ENCODE measurements at places on chromosomes 16 and 17.

DNA sequence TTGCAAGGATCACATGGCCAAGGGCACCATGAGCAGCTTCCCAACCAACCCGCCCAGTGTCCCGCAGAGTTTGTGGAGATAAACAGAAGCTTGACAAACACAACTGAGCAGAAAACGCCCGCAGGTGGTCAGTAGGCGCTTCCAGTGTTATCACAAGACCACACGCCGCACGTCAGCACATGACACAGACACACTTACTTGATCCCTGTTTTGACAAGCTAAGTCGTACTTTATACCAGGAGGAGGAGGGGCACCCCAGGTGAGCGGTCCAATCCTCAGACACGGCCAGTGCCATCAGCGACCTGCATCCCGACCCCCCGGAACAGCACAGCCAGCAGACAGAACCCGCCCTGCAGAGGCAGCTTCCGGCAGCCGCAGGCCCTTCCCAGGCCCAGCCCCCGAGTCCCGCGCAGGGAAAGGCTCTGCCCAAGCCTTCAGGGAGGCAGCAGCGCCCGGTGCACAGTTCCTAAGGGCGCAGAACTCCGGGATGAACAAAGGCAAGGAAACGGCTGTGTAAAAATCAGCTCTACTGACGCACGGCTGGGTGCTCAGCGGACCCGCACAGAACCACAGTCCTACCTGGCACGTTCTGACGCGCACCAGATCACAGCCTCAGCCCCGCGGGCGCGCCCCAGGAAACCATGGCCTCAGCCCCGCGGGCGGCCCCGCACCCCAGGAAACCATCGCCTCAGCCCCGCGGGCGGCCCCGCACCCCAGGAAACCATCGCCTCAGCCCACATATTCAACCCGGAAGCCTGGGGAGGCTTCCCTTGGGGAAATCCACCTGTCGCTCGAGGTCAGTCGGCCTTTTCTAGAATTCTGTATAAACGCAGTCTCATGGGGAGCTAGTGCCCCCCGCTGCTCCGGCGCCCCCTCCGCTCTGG, 27.8 kb downstream of the AXIN1 start:
- DNase-seq: no peak

DNA sequence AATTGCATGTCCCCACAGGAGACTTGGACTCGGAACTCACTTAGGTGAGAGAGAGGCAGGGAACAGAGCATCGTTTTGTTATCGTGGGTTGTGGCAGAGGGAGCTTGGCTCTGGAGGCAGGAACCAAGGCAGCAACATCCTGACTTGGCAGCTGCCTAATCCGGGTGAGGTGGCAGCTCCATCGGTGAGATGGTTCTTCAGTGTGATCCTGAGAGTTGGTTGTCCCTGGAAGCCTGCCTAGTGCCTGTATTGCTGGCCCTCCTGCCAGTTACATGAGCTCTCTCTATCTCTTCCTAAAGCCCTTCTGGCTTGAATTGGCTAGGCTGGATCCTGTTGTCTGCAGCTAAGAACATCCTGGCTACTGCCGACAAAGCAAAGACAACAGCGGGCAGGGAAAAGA, 19.9 kb upstream of the SEC14L1 start:
- DNase-seq: no peak

DNA sequence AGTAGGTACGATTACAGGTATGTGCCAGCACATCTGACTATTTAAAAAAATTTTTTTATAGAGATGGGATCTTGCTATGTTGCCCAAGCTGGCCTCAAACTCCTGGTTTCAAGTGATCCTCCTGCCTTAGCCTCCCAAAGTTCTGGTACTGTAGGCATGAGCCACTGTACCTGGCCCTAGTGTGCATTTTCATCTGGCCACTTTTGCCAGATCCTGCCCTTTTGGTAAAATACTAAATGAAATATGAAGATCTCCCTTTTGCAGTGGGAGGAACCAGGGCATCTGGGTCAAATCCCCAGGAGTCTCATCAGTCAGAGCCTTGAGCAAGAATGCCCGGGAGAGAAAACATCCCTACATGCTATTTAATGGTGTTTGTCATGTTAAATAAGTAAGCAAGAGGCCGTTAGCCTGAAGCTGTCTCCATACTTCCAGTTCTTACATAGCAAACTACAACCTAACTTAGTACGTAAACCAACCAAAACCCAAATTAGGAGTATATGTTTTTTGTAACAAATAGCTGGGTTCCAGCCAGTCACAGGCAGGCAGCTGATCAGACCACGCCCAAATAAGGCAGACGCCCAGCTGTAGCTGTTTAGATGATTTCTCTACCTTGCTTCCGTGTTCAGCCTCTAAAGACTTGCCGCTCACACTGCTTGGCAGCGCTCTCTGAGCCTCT, 46.5 kb upstream of the CLEC18A start:
- no peak for DNase-seq

DNA sequence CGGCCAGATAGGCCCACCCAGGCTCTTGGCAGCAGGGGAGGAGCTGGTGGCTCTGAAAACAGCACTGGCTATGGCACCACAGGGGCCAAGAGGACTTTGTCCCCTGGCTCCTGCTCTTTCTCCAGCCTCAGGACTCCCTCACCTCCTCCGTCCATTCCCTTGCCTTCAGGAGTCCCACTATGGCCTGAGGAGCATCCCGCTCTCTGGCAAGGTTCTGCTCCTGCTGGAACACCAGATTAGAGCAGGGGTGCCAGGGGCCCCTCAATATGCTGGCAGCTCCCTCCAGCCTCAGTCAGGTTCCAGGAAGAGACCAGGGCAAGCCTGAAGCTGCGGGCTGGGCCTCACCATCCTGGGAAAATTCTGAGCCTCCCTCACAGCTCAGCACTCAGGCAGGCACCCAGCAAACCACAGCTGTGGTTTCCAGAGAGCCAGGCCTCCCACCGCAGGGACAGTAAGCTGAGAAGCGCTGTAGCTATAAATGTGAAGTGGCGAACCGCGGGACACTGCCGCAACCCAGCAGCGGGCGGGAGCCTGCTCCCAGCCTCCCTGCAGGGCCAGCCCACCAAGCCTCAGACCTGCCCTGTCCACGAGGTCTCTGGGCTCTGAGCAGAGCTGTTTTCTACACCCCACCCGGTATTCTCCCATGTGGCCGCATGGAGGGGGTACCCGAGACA, 25.7 kb downstream of the C17orf100 start:
- no peak for DNase-seq

- DNase-seq: no peak
Measured at GRCh38 chr17:78977997-78978973, 1.4 kb downstream of the LGALS3BP start.

Measured in kidney epithelial cell (primary cell).